ENCODE measurements at places on chromosomes 7 and 10. TPM values are rescaled to one million over a fixed set of nuclear protein-coding genes. Genes with fewer than 3 reads are reported as not detected.
A peak's percentile ranks its signal among the peaks of the same experiment; 100 is the strongest.

DNA sequence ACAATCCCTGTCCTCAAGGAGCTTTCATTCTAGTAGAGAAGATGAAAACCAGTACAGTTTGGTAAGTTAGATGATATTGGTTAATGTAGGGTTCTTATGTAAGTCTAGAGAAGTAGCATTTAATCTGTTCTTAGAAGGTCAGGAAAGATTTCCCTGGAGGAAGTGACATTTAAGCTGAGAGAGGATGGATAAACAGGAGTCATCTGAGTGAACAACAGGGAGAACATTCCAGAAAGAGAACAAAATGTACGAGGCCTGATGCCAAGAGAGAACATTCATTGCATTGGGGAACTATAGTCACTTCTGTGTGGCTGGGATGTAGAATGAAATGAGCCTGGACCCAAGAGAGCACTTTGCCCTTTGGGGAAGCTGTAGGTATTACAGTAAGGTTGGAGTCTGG lies 88.0 kb downstream of the CFTR start:
- no peak for DNase-seq

GRCh38 chr7:31102151-31102972 lies 50.3 kb downstream of the ADCYAP1R1 start:
- no peak for DNase-seq

DNA sequence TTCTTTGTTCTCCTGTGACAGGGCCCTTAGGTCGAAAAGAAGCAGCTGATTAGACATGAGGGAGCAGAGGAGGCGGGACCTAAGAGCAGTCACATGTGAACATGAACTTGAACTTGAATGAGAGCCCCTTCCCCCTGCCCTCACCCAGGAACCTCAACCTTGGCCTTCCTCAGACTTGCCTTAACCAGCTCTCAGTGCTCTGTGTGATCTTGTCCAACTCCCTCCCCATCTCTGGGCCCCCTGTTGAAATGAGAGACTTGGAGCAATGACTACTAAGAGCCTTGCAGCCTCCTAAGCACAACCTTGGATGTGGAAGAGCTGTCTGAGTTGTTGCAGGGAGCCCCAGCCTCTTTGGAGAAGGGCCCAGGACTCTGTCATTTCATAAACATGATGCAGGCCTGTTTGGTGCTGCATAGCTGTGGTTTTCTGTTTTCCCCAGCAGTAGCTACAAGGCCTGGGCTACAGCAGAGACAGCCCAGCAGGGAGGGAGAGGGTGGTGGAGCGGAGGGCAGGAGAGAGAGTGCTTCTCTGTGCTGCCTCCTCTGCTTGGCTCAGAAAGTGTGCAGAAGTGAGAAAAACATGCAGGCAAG lies 123.9 kb upstream of the ZMIZ1 start:
- no peak for DNase-seq

DNA sequence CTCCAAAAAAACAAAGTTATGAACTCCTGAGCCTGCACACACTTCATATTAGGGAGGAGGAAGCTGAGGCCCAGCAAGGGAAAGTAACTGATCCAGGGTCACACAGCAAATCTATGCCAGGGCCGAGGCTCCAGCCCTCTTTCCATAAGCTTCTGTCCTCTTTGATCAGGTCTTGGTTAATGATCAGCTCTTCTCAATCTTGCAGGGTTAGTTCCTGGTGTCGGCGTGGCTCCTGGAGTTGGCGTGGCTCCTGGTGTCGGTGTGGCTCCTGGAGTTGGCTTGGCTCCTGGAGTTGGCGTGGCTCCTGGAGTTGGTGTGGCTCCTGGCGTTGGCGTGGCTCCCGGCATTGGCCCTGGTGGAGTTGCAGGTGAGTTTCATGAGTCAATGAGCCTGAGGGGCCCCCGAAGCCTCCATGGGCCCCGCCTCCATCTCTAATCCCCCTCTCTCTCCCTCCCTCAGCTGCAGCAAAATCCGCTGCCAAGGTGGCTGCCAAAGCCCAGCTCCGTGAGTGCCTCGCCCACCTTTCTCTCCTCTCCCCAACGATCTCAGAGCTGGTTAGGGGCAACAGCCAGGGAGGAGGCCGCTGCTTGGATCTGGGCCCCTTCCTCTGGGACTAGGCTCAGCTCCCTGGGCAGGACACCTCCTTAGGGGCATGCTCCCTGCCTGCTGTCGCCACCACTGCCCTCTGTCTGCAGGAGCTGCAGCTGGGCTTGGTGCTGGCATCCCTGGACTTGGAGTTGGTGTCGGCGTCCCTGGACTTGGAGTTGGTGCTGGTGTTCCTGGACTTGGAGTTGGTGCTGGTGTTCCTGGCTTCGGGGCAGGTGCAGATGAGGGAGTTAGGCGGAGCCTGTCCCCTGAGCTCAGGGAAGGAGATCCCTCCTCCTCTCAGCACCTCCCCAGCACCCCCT lies 23.7 kb upstream of the LIMK1 start:
- DNase-seq = no peak

DNA sequence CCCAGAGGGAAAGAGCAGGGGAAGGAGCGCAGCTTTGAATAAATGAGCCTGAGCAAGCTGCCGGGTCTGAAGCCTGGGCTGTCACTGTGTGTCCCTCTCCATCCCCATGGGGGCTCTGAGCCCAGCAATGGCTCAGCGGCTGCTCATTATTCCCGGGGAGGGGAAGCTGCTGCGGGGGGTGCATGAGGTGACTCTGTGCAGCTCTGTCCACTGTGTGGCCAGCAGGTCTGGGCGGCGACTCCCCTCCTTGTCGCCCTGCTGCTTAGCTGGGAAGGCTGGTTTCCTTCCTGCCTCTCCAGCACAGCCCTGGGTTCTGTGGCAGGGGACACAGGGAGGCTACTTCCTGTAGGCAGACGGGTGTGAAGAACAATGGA lies 234.2 kb downstream of the PRPF18 start:
- no peak for DNase-seq

- DNase-seq = no peak
These were observed 503.3 kb downstream of the TCERG1L start for GRCh38 chr10:130808243-130808642.

DNA sequence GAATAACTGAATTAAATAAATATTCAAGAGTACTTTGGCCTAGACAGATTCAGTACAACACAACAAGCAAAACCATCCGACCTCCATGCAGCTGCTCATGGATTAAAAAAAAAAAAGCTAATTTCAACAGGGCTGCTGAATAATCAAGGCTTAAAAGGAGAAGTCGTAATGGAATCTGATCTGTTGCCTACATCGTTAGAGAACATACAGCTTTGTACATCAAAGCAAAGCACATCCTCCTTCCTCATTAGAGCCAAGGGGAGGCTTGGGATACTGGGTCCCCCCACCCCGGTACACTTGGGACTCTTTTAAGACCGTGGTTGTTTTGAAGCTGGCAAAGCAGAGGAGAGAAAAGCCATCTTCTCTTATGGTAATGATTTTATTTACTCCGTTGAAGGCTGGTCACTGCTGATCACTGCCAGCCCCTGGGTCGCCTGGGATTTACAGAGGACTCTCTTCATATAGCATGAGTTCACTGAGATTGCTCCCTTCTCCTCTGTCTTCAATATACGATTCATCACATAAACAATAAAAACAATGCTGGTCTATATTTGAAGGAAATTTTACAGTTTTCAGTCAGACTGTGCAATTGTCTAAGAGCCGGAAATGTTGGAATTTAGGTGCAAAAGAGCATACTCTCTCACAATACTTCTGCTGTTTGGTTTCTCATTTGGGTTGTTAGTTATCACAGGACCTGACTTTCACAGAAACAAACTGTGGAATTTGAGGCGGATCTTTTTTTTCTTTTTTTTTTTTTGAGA lies 148.8 kb downstream of the FAM107B start:
- DNase-seq = no peak

- no peak for DNase-seq
These were observed 13.9 kb upstream of the PWWP2B start for GRCh38 chr10:132383101-132383500.

GRCh38 chr7:151518105-151518946 lies 1.4 kb downstream of the RHEB start:
- peak; percentile 66 for DNase-seq

GRCh38 chr10:33706191-33706590 lies 371.7 kb upstream of the NRP1 start:
- no peak for DNase-seq

GRCh38 chr7:69736126-69736810 lies 138.0 kb downstream of the AUTS2 start:
- DNase-seq = no peak

DNA sequence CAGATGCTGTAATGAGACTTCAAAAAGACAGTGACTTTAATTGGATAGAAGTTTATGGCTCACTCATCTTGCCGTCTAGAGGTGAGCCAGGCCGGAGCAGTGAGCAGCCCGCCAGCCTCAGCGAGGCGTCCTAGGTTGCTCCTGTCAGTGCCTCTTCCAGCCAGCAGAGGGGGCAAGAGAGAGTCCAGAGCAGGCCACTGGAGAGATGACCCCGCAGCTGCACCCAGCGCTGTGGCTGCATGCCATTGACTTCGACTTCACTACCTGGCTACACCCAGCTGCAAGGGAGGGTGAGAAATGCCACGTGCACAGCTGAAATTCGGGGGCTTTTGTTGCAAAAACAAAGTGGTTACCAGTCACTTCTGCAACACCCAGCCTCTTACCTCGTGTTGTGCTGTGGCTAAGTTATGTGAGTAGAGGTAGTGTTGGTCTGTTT lies 26.5 kb downstream of the NUB1 start:
- DNase-seq = peak; percentile 70

GRCh38 chr10:92822060-92822634 lies 26.2 kb upstream of the EXOC6 start:
- no peak for DNase-seq

GRCh38 chr7:132226046-132226956 lies 350.0 kb downstream of the PLXNA4 start:
- no peak for DNase-seq

DNA sequence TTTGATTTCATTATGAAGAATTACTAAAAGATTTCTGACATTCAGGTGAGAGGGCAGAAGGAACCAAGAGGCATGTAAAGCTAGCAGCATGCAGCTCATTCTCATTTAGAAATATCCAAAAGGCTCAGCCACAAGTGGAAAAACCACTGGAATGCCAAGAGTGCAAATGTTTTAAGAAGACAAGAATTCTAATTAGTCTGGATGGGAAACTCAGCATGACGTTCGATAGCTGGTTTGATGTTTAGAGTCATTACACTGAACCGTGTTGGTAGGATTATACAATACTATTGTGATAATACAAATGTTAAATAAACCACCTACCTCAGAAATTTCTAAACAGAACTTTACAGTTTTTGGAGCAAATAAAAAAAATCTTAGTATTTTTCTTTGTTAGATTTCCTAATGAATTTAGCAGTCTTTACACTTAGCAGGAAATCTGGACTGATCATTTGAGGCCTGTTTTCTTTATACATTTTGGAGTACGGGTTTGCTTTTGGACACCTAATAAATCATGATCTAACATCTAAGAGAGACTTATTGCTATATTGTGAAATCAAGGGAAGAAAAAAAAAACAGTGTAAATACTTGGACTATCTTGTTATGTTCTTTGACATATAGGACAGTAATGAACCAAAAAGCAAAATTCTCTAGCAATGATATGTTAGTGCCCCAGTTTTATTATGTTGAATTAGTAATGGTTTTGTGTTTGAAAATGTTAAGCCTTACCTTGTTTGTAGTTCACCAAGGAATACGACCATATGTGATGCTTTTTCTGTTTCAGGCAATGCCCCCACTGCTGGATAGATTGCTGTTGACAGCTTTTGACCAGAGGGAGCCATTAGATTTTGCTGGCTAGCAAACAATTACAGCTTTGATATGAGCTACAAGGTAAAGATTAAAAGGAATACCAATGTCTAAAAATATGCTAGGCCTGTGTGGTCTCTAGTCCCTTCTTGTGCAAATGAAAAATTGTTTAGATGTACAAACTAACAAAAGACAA lies 354.1 kb upstream of the SEMA3A start:
- DNase-seq = no peak

DNA sequence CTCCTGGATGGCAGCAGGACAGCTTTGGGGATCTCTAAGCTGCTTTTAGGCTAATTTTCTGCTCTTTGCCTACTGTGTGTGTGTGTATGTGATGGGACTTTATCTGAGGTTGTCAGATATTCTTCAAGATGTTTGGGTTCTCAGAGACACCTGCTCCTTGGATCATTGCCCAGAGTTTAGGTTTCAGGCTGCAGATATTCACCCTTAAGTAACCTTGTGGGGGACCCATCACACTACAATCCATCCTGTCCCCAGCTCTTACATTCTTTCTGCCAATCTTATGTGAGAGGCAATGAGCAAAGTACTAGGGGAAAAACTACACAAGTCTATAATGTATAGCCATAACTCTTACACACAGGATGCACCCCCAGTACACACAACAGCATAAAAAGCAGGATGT lies 263.0 kb upstream of the ZWINT start:
- DNase-seq = no peak

DNA sequence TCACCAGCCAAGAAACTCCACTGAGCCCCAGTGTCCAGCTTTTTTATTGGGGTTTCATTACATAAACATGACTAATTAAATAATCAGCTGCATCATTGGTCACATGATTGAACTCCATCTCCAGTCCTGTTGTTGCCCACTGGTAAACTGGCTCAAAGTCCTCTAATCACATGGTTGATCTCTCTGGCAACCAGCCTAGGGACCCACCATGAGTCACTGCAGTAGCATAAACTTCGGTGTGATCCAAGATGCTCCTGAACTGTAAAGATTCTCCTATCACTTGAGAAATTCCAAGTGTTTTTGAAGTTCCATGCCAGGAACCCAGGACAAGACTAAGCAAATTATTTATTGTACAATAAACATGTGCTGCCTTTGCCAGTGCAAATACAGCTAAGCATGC lies 130.4 kb upstream of the AUTS2 start:
- no peak for DNase-seq

DNA sequence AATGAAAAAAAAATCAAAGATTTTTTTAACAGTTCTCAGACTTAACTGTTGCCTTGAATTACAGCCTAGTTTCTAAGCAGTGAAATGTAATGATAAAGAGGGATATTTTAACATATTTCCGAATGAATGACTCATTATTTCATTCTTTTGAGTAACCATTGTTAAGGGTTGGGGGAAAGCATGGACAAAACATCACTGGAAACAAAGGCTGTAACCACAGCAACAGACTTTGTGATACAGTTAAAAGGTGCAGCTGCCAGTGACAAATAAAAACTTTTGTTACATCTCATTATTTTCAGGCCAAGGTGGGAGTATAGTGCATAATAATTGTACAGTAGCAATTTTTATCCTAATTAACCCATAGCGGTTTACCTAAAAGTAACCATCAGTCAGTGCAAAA lies 172.6 kb downstream of the LRRTM3 start:
- no peak for DNase-seq

GRCh38 chr10:95693071-95693667 lies 558 bp downstream of the TCTN3 start:
- no peak for DNase-seq

GRCh38 chr7:87316097-87316700 lies 29.3 kb upstream of the CROT start:
- no peak for DNase-seq

- DNase-seq = no peak
These were observed 363.1 kb downstream of the POM121L12 start for GRCh38 chr7:53398566-53398965.

Gene PLAU
- 1.6 TPM for total RNA-seq

Gene TMEM229A
- total RNA-seq = not detected

Gene BCL7B
- total RNA-seq = 72.6 TPM

Gene NYAP1
- total RNA-seq = 0.18 TPM

Gene TBX20
- total RNA-seq = not detected

Gene CNNM2
- total RNA-seq = 6.1 TPM

Gene AZGP1
- not detected for total RNA-seq

Gene CDK1
- total RNA-seq = 68.8 TPM

Gene LRRC18
- not detected for total RNA-seq

Gene HOGA1
- not detected for total RNA-seq

Gene CALML3
- not detected for total RNA-seq

Gene VGF
- 0.13 TPM for total RNA-seq

Gene SPDYE2B
- not detected for total RNA-seq

Gene GNGT1
- total RNA-seq = not detected

Gene CLDN12
- 3.7 TPM for total RNA-seq

Gene PTF1A
- not detected for total RNA-seq

Gene IFIT1B
- not detected for total RNA-seq
